HuH-7.5 (cell line): ENCODE measurements at places on chromosomes 2 and 18.

- DNase-seq, result no peak
These were observed 50.5 kb upstream of the SLC1A4 start for GRCh38 chr2:64938607-64939285.

DNA sequence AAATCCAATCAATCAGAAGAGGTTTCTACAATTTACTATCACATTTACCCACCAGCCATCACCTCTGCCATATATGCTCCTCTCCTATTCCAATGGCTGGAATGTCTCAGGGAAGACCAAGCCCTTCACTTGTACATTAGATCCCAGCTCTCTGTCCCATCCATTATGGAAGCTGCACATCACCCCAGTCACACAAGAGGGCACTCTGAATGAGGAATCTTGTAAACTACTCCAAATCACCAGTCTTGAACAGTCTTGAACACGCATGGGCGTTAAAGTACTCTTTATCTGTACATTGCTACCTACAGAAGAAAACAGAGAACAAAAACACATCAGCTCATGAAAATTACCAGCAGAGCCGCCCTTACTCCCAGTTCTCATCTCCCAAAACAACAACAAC, 38.7 kb downstream of the ZC3H8 start:
- DNase-seq, result peak; percentile 20

GRCh38 chr18:48360376-48361021, 48.7 kb downstream of the ZBTB7C start:
- DNase-seq, result no peak

DNA sequence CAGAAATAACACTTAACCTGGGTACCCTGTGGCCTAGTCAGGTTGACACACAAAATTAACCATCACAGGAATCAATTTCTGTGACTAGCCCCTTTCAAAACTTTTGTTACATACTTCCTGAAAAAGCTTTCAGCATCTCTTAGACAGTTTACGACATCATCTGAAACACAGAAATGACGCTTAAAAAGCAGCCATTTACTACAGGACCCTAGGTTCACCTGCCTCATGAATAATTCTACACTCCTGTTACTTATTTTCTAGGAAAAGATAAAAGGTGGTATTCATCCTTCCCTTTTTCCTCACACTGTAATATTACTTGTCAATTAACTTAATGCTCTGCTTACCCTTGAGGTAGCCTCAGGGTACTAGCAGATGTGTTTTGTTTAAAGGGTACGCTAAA, 388.4 kb downstream of the IRS1 start:
- no peak for DNase-seq

- no peak for DNase-seq
These were observed 90.8 kb downstream of the EPAS1 start for GRCh38 chr2:46387886-46388515.

- no peak for DNase-seq
These were observed 66.3 kb upstream of the TMEM247 start for GRCh38 chr2:46413111-46413510.

- DNase-seq, result no peak
These were observed 2.6 kb downstream of the SLC66A2 start for GRCh38 chr18:79948719-79949411.

- peak; percentile 16 for DNase-seq
These were observed 2.1 kb downstream of the GULP1 start for GRCh38 chr2:188293601-188294351.

- DNase-seq, result no peak
These were observed 169.7 kb upstream of the SATB2 start for GRCh38 chr2:199627417-199627816.

- DNase-seq, result no peak
These were observed 43.3 kb downstream of the WDFY1 start for GRCh38 chr2:223901854-223902253.

DNA sequence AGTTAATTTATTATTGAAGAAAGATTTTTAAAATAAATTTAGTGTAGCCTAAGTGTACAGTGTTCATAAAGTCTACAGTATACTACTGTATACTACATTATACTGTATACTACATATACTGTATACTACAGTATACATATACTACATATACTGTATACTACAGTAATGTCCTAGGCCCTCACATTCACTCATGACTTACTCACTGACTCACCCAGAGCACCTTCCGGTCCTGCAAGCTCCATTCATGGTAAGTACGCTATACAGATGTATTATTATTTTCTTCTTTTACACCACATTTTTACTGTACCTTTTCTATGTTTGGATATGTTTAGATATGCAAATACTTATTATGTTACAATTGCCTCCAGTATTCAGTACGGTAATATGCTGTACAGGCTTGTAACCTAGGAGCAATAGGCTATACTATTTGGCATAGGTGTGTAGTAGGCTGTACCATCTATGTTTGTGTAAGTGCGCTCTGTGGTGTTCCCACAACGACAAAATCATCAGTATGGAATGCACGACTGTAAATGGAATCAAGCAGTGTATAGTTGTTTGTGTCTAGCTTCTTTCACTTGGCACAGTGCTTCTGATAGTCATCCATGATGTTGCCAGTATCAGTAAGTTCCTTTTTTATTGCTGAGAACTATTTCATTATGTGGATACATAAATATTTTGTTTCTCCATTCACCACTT, 245.7 kb downstream of the MTX2 start:
- no peak for DNase-seq

- DNase-seq, result no peak
These were observed 65.3 kb downstream of the PTPRM start for GRCh38 chr18:7632152-7633098.

- no peak for DNase-seq
These were observed 76.0 kb downstream of the NCK2 start for GRCh38 chr2:105820691-105821090.

- no peak for DNase-seq
These were observed 140.4 kb downstream of the FTCDNL1 start for GRCh38 chr2:199710551-199710950.

GRCh38 chr18:51390702-51391101, 193.2 kb upstream of the MEX3C start:
- DNase-seq, result no peak

GRCh38 chr2:53067056-53067455, 700.5 kb upstream of the CHAC2 start:
- DNase-seq, result no peak

DNA sequence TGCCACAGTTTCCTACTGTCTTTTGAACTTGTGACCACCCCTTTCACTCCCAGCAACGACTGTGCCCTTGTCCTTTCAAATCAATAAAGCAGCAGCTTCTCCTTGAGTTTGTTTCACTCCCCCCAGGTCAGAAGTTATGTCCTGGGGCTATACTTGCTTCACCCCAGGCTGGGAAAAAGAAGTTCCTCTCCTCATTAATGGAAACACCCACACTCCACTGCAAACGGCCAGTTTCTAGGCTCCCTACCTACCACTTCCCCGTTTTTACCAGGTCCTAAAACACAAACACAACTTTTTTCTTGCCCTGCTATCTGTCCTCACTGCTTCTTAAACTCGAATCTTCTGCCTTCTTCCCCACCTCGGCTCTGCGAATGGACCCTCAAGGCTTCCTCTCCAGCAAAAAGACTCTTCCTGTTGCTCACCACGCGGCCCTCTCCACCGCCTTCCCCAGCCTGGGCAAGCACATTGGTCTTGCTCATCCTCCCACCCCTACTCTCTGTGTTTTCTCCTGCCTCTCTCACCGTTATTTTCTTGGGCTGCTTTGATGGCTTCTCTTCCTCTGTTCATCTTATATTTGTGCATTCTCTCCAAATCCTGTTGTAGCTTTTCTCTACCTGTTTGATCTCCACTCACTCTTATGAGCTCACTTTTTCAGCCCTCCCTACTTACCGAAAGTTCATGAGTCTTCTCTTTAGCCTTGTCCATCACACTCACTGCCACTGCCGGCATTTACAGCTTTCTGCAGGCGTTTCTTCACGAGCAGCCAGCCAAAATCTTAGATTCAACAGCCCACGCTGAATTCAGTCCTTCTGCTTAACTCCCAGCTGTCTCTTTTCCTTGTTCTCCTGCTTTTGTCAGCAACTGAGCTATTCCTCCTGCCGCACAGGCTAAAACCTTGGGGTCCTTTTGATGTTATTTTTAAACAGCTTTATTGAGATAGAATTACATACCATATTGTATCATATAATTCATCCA, 7.0 kb upstream of the SP5 start:
- no peak for DNase-seq

GRCh38 chr2:213189001-213189899, 37.8 kb upstream of the IKZF2 start:
- no peak for DNase-seq

- DNase-seq, result no peak
These were observed 47.7 kb downstream of the TANK start for GRCh38 chr2:161207941-161208340.

- DNase-seq, result no peak
These were observed 936.0 kb downstream of the TRIB2 start for GRCh38 chr2:13652531-13653313.

DNA sequence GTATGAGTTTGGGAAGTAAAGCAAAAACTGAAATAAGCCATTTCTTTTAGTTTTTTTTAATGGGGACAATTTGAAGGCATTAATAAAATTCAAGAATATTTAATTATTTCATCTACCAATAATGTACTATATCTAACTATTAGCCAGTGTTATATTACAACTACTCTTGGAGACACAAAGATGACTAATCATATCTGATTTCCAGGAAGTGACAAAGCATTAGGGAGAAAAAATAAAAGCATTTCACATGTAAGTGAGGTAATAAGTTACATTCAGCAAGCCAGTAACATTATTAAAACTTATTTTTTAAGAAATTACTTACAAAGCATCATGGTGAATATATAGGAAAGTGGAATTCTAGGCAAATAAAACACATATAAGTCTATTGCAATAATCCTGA, 781.3 kb upstream of the NRXN1 start:
- DNase-seq, result no peak

GRCh38 chr2:62158444-62159121, 37.3 kb upstream of the B3GNT2 start:
- no peak for DNase-seq

DNA sequence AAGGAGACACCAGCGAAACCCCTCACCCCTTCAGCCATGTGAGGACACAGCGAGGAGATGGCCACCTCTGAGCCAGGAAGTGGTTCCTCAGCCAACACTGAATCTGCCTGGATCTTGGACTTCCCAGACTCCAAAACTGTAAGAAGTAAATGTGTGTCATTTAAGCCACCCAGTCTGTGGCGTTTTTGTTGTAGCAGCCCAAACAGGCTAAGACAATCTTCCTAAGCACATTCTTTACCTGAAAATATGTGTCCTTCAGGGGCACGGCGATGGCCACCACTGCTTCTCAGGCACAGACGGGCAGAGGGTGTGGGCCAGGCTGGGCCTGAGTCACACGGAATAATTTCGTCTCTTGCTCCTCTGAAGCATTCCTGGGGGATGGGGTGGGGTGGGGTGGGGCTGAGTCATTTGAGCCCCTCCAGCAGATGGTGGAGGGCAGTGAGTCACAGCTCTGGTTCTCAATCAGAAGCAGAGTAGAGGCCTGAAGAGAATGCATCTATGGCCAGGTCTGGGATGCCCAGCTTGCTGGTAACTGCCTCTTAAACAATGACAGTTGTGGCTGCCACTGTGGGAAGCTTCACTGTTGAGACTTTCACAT, 142.4 kb downstream of the CAPN13 start:
- DNase-seq, result no peak

DNA sequence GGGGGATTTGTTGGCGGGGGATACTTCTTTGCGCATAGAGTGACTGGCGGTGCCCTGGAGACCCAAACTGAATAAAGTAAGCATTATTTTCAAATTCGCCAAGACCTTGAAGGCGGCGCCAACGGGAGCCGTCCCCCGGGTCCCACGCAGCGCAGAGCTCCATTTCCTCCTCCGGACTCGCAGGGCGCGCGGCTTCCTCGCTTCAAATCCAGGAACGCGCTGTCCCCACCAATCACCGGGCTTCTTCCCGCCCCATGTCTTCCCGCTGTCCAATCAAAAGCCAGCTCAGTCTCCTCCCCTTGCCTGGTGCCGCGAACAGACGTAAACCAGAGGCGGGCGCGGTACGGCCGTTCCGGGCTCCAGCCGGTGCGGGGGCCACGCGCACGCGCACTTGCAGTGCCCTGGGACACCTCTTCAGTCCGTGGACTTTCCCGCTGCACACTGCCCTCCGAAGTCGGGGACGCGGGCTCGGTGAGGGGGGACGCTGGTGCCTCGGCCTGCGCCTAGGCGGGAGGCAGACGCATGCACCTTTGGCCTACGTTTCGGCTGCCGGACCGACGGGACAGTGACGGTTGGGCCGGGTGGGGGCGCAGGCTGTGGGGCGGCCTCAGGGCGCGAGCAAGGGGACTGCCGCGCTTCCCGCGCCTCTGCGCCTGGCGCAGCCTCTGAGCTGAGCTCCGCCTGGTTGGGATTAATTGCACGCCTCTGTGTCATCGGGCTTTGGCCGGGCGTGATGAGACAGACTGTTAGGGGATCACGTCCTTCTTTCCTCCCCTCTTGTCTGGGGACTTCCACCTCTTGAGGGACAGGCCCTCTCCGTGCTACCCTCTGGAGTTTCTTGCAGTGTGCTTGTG, at the start of gene CEP192:
Gene CEP192 (plus strand): TSS at position 396 of the 854 bp plus-strand sequence. CDS start 8,063 bp downstream, outside the sequence.
- peak; percentile 96 for DNase-seq

DNA sequence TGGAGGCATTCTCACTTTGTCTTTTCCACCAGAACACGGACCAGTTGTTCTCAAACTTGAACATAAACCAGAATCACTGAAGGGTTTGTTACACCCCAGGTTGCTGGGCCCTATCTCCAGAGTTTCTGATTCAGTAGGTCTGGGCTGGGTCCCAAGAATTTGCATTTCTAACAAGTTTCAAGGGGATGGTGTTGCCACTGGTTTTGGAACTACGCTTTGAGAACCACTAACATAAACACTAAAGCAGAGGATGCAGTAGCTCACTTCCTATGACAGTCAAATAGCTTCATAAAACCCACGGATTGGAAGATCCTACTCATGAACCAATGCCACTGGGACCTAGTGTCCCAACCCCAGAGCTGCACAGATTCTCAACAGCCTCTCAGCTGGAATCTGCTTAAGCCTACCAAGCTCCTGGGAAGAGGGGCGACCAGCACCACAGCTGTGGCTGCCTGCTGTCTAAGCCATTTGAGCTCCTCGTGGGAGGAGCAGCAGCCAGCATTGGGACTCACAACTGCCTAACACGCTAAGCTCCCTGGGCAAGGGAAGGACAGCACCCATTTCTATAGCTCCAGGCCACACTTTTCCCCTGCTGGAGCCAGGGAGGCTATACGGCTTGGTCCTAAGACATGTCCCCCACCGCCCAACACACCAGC, 62.5 kb downstream of the C1D start:
- no peak for DNase-seq

DNA sequence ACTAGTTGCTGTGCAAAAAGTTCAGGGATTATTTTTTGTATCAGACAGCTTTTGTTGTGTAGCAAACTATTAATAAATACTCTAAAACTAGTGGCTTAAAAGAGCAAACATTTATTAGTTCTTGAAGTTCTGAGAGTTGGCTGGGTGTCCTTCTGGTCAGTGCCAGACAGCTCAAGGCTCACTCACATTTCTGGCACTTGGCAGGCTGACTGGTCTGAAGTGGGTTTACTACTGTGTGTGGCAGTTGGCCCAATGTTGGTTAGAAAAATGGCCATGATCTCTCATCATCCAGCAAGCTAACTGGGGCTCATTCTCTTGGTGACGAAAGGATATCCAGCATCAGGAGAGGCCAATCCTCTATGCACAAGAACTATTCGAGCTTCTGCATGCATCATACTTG, 71.4 kb upstream of the ZNF385B start:
- no peak for DNase-seq
